GM06990 (cell line): ENCODE measurements at places on chromosomes 12 and 14.

DNA sequence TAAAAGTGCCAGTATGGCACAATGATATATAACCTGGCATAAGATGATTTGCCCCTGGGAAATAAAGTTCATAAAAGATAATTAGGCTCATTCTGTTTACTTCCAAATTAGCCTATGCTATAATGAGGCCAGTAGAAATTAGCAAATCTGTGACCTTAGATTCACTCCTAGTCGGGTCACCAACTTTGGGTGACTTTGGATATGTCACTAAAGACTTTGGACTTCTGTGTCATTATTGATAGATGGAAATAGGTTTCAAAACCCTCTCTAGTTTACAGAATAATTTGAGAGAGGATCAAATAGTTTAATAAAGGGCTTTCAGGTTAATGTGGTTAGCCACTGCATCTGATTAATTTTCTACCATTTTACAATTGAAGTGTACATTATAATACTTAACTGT, 1869.3 kb upstream of the FLRT2 start:
- DNase-seq: no peak

- no peak for DNase-seq
These were observed 97.0 kb downstream of the DPF3 start for GRCh38 chr14:72796935-72797334.

GRCh38 chr12:11882301-11883019, 188.3 kb upstream of the BCL2L14 start:
- DNase-seq: no peak

GRCh38 chr14:101865288-101865687, 99.1 kb upstream of the DYNC1H1 start:
- DNase-seq: no peak

DNA sequence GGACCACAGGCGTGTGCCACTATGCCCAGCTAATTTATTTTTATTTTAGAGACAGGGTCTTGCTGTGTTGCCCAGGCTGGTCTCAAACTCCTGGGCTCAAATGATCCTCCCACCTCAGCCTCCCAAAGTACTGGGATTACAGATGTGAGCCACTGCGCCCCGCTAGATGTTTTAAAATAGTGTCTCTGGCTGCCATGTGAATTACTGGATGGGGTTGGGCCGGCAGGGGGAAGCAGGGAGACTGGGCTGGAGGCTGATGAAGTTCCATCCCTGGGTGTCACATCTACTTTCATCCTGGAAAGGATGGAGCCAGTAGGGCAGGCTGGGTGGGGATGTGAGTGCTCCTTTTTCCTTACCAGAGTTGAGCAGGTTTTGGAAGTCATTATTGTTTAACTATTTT, 46.1 kb downstream of the DNAH10 start:
- no peak for DNase-seq

- DNase-seq: no peak
These were observed 8.6 kb downstream of the SDS start for GRCh38 chr12:113395119-113395518.

DNA sequence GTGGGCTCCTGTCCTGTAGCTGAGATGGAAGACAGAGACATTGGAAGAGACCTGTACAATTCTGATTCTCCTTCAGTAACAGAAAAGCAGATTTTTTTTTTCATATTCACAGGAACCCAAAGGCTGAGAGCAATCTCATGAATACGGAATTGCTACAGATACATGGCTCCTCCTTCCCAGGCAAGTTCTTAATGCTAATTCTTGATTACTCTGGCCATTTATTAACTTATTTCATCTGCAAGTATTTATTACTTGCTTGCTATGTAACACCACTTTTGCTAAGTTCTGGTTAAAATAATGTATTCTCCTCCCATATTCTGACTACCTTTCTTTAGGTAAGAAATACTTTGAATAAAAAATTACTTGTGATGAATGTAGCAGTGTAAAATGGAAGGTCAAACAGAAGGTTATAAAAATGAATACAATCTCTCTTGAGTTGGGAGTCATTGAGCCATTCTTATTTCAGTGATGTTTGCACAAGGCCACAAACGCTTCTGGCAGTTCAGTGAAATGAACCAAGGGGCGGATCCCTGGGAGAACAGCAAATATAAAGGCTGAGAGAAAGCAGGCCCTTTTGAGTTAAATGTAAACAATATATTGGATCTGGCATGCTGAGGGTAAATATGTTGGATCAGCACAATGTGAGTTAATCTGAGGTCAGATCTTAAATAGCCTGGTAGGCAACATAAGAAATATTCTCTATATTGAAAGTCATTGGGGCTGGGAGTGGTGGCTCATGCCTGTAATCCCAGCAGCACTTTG, 37.6 kb downstream of the MUCL1 start:
- no peak for DNase-seq

DNA sequence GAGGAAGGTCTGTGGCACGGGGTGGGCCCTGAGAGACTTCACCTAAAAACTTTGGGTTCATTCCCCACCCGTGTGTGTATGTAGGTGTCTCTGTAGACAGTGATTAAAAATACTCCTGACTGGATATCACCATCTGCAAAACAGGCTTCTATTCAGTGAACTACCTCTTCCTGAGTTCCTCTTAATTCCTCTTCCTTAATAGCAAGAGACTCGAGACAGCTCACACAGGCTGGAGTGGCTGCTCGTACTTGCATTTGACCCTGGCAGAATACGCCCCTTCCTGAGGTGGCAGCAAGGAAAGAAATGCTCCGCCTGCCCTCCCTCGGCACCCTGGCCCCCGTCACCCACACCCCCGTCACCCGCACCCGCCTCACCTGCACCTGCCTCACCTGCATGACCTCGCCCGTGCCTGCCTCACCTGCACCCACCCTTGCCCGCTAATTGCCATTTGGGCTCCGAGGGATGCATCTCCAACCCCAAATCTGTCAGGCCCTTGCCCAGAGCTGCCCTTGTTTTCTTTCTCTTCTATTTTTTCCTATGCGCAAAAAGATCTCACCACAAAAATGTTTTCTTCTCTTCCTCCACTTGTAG, 90.0 kb downstream of the FBXL14 start:
- DNase-seq: no peak

GRCh38 chr12:70989232-70989631, 68.7 kb upstream of the PTPRR start:
- no peak for DNase-seq

- no peak for DNase-seq
These were observed 87.7 kb downstream of the ADGRD1 start for GRCh38 chr12:131041216-131041967.

DNA sequence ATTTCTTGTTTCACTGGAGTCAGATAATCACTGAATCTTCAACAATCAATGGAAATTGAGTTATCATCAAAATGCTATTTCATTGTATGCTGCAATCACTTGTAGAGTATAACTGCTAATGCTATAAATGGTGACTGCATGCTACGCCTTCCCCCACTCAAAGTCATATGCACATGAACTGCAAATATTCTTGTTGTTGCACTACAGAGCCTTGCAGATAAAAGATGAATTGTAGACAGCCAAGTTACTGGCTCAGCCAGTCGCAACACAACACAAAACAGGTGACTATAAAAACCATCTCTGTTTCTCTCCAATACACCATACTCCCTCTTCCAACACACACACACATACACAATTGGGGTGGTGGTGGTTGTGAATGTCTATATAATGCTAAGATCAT, 171.0 kb upstream of the HMGA2 start:
- DNase-seq: no peak

DNA sequence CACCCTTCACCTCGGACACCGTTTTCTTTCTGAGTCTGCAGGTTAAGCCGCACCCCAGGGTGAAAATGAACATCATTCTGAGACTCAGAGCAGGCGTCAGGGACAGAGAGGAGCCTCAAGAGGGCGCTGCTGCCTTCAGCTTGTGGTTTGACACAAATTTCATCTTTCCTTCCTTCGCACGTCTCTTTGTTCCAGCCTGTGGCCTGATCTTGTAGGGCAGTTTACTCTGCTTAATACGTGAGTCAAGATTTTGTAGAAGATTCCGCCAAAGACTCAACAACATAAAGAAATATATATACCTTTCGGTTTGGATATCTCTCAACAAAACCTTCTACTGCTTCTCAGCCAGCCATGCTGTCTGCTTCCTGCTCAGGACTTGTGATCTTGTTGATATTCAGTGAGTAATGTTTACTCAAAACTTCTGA, 329.3 kb upstream of the OR4E1 start:
- no peak for DNase-seq

- DNase-seq: no peak
These were observed at the start of gene LTBR for GRCh38 chr12:6383572-6384498. LTBR (plus strand) TSS chr12:6384162; CDS start chr12:6384359, 197 bp downstream.

DNA sequence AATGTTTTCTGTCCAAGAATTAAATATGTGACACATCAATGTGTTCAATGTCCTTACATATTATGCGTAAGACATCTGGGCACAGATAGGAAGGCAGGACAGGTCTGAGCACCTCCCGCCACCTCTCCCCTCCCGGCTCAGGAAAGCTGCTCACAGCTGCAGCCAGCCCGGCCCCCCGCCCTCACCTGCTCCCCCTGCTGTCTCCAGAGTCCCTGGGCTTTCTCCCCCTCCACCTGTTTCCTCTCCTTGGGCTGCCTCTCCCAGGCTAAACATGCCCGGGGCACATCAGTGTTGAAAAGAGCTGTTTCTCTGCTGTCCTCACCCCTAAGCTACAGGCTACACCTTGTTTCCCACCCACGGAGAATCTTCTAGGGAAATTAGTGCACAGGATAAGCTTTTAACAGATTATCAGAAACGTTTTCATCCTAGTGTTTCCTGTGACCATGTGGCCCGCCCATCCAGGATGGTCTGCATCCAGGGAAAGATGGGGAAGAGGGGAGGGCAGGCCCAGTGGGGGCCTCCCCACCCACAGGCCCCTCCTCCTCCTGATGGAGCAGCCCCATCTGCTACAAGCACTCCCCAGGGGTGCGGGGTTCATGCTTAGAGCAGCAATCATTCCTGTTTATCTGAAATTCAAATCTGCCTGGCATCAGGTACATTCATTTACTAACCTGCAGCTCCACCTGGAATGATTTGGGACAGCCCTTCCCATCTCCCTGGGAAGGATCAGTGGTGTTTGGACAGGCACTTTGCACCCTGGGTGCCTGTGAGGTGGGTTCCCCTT, 273.8 kb upstream of the SFSWAP start:
- DNase-seq: no peak

DNA sequence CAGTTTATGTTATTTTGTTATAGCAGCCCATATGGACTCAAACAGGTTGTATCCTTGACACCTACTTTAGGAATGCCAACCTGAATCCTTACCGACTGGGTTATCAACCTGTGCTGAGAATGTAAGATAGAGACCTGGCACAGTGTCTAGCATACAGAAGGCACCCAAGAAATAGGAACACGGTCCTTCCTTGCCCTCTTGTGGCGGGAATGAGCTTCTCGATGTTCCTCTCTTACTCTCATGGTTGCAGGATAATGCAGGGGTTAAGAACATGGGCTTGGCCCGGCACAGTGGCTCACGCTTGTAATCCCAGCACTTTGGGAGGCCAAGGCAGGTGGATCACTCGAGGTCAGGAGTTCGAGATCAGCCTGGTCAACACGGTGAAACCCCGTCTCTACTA, 6.5 kb downstream of the C12orf43 start:
- DNase-seq: no peak

GRCh38 chr12:111411185-111411764, 5.6 kb downstream of the SH2B3 start:
- no peak for DNase-seq

DNA sequence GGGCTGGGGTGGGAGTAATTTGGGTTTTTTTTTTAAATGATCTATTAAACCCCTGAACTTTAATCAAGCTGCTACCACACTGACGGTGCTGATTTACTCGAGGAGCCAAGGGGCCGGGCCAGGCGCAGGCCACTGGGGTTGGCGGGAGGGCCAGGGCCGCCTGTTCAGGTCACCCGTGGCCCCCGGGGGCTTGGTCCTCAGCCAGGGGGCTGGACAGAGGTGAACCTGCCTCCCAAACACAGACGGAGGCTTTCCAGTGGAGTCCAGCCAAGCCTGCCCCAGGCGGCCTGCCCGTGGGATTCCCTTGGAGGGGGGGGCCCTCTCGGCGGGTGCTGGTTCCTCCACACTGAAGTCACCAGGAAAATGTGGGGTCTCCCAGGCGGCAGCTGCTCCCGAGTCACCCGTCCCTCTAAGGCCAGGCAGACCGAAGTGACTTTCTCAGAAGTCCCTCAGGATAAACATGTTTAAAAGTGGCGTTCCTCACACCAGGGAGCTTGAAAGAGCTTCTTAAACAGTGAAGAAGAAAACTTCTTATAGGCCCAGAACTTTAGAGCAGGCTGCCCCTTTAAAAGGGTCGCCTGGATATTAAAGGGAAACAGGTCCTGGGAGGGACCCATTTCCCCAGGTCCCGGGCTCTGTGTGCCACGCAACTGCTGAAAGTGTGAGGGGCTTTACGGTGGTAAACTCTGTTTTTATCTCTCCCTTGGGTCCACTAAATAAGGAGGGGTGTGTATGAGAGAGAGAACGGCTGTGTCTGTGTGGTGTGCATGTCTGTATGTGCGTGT, 167.2 kb upstream of the GSC start:
- DNase-seq: no peak

DNA sequence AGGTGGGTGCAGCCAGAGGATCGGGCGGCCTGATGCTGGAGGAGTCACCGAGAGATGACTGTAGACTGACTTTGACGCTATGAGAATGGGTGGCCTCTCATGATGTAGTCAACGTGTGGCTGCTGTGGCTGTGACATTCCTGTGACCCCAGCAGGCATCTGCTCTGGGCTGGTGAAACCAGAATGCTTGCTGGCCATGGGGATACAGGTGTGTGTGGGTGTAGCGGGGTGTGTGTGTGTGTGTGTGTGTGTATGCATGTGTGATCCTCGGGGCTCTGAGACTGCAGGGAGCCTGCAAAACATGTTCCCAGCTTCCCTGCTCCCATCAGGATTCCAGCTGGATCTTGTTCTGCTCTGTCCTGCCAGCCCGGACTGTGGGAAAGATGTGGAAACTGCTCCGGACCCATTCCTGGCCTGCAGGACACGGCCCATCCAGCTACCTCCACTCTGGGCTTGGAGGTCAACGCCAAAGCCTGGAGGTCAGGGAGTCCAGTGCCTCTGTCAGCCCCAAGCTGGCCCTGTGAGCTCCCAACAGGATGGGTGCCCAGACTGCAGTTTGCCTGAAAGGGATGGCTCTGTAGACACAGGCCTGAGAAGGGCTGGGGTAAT, 18.8 kb upstream of the HHIPL1 start:
- no peak for DNase-seq

GRCh38 chr12:24840046-24840800, 108.7 kb downstream of the BCAT1 start:
- no peak for DNase-seq

DNA sequence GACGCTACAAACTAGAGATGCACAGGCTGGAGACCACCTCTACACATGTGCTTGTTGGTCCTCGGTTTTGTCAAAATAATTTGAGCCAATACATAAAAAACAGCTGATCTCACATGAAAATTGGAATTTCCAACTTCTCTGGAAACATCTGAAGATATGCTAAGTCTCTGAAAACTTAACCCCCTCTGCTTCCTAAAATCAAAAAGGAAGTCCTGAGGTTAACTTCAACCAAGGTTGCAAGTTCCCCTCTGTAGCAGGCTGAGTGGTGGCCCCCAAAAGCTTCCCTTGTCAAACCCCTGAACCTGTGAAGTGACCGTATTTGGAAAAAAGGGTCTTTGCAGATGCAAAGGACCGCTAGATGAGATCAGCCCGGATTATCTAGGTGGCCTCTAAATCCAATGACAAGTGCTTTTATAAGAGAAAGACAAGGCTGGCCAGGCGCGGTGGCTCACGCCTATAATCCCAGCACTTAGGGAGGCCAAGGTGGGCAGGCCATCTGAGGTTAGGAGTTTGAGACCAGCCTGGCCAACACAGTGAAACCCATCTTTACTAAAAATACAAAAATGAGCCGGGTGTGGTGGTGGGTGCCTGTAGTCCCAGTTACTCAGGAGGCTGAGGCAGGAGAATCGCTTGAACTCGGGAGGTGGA, 32.0 kb upstream of the VPS37B start:
- DNase-seq: no peak
